ENCODE measurements at places on chromosomes 3 and 15. TPM values are rescaled to one million over a fixed set of nuclear protein-coding genes. Genes with fewer than 3 reads are reported as not detected.

DNA sequence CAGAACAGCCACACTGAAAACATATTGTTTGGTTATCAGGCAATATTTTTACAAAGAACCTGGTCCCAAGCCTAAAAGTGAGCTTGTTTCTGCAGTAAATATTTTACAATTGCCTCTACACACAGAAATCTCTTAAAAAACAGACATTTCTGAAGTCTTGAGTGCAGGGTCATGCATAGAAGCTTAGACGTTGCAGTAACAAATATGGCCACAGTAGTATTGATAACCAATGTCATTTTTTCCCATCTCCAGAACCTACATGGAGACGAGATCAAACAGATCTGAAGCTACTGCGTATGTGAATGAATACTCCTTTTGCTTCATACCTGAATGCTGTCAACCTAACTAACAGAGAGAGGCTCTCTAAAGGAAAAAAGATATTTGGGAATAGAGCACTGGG lies 19.6 kb upstream of the ARL8B start:
- DNase-seq, result no peak

DNA sequence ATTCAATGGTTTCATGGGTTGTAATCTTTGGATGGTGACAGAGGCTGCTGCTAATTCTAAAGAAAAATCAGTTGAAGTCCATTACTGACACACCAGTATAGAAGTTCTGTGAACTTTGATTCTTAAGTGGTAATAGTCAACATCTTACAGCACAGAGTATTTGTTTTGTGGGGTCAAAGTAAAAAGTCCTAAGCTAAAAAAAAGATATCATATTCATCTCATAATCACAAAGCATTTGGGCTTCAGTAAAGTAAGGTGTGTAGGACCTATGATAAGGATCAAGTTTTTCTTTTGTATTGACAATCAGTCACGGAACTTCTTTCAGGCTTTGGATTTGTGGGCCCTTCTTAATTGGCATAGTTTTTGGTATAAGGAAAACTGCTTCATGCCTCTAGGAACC lies 1.1 kb downstream of the ASTE1 start:
- DNase-seq, result no peak

- DNase-seq, result no peak
Observed at GRCh38 chr3:133025546-133025945, 12.6 kb upstream of the TMEM108 start.

- DNase-seq, result no peak
Observed at GRCh38 chr3:192826214-192827006, 91.2 kb downstream of the MB21D2 start.

GRCh38 chr15:22960556-22960955 lies 19.6 kb downstream of the CYFIP1 start:
- DNase-seq, result no peak

GRCh38 chr3:158519776-158520175 lies 51.2 kb upstream of the MLF1 start:
- no peak for DNase-seq

DNA sequence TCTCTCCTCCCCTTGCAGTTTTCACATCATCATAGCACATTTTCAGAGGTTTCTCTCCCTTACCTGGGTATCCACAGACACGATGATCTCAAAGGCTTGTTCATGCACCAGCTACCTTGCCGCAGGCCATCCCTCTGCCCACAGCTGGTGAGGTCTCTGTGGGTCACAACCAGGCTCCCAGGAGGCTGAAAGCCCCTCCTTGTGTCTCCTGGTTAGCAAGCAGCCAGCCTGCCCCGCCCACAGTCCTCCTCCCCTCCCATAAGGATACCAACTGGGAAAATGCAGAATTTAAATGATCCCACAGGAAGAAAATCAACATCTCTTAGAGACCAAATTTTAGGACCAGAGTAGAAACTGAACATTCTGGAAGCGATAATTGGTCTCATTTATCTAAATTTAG lies 213.5 kb upstream of the PPP2R3A start:
- no peak for DNase-seq

GRCh38 chr15:88603885-88604284 lies 17.3 kb upstream of the AEN start:
- no peak for DNase-seq

- DNase-seq, result no peak
Observed at GRCh38 chr3:25293736-25294135, 134.3 kb upstream of the RARB start.

- no peak for DNase-seq
Observed at GRCh38 chr3:58357402-58357801, 24.7 kb downstream of the PXK start.

- no peak for DNase-seq
Observed at GRCh38 chr3:83513677-83514076, 1445.1 kb upstream of the CADM2 start.

DNA sequence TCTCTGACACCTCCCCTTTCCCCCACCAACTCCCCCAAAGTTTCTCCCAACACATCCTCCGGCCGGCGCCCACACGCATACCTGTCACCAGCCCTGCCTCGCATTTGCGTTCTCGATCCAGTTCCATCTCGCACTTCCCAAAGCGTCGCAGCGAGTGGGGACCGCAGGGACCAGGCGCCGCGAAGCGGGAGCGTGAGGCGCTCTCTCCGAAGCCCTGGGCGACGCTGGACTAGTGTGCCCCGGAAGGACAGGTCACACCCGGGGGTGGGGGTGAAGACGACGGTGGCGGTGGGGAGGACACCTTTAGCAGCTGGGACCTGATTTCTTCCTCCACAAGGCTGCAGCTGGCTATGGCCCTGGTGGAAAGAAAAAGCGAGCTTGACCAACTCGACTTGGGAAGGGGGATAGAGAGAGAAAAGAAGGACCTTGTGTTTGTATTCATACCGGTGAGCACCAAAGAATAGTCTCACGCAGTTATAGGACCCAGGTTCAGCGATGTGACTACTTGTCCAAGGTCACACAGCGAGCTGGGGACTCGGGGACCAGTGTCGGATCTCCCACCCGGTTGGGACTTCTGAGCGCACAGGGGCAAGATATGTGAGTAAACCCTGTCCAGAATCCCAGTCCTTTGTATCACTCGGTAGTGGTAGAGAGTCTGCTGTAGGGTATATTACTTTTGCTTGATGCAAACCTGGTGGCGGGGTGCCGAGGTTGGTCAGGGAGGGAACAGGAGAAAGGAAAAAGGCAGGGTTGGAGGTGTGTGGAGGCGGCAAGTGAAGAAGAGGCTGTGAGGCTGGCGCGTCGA lies 607 bp upstream of the GHSR start:
- DNase-seq, result no peak

- no peak for DNase-seq
Observed at GRCh38 chr15:29468899-29469298, 199.3 kb upstream of the NSMCE3 start.

GRCh38 chr3:183329543-183329942 lies 76.5 kb downstream of the B3GNT5 start:
- DNase-seq, result no peak

Gene CCDC191
- total RNA-seq, result 0.78 TPM

Gene PDZRN3
- total RNA-seq, result 130 TPM

Gene CISH
- total RNA-seq, result 13.2 TPM

Gene POTEB3
- total RNA-seq, result not detected
